Ovary (tissue), 10 donors: ENCODE measurements at places on chromosomes 3 and 15. TPM values are rescaled to one million over a fixed set of nuclear protein-coding genes. Genes with fewer than 3 reads are reported as not detected.

DNA sequence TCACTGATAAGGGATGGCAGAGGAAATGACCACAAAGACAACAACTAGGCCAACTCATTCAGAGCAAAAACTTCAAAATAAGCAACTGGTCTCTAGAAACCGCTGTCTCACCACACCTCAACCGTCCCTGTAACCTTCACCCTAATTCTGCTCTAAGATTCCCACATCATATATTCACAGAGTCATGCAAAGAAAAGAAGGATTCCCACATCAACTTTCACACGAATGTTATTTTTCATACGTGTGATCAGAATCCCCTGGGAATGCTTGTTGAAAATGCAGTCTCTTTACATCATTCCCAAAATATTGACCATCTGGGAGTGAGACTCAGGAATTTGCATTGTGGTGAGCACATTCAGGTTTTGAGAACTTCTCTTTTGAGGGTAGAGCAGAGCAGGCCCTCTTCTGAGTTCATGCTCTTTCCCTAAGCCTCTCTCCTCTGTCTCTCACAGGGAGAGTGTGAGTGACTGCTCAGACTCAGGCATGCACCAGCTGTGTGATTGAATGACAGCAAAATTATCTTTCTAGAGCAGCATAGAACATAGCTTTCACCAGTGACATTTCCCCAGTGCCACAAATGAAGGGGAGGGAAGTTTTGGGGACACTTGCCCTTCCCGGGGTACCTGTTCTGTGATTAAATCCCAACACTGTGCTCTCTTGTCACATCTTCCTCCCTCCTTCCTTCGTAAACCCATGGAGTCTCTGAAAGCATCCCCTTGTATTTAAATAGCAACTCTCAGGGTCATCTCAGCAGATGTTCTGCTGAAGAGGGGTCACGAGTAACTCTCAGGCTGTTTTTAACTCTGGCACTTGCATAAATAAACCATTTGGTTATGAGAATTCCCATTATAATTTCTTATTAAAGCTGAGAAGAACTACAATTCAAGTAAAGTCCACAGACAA lies 170.9 kb downstream of the PLCL2 start:
- DNase-seq = no peak

DNA sequence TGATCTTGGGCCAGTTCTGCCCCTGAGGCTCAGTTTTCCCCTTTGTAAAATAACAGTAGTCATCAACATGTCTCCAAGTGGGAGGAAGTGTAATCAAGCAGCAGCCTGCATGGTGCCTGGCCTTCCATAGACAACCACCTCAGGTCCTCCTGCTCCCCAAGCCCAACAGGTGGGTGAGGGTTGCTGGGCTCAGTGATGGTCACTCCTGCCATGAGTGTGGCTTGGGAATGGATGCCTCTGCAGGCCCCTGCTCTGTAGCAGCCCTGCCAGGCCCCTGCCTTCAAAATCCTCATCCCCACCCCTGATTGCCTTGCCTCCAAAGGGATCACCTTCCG lies 59.1 kb upstream of the SLC6A1 start:
- no peak for DNase-seq

DNA sequence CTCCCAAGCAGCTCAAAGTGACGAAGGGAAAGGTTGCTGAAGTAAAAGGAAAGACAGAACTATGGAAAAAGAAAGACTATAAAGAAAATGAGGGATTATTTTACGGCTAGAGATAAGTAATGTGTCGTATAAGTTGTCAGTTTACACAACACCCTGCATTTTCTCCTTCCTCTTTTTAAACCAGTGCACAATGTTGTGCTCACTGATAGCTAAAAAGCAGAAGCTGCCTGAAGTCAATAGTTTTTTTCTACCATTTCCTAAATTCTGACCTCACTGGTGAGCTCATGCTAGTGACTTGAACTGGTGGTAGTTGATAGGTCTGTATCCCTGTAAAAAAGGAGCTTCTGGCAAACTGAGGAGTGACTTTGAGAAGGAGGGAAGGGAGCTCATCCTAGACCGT lies 368.6 kb upstream of the GBE1 start:
- DNase-seq = no peak

DNA sequence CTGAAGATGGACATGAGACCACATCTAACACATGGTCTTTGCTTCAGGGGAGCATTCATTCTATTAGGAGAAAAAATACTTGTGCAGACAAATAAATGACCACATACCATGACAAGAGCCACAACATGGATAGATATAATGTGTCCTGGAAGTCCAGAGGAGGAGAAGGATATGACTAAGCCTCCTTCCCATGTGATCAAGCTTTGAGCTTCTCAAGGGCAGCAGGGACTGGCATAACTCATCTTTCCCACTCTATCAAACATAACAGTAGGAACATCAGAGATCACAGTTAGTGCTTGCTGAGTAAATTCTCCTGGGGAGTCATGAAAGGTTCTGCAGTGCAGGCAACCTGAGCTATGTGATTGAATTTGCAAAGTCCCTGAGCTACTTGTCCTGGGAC lies 86.0 kb upstream of the LPP start:
- no peak for DNase-seq

- DNase-seq = no peak
These were observed 53.8 kb downstream of the ATP8B4 start for GRCh38 chr15:50065279-50065678.

GRCh38 chr15:46293550-46293949 lies 658.7 kb downstream of the SQOR start:
- DNase-seq = no peak

- DNase-seq = no peak
These were observed 189.2 kb downstream of the USP13 start for GRCh38 chr3:179842061-179842460.

DNA sequence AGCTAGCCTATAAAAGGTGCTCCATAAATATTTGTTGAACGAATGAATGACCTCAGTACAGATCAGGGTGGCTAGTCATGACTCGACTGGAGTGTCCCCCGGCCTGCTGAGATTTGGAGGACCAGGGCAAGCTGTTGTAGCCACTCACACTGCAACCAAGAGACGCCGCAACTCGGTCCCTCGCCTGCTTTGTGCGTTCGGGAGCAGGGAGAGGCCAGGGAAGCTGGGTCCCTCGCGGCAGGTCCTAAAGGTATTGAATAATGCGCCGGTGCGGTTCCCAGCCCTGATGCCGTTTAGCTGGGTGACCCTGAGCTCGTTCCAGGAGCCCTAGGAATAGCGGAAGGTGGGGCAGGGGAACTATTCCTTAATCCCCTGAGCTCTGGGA lies 1.8 kb downstream of the IGDCC4 start:
- no peak for DNase-seq

- DNase-seq = no peak
These were observed 72.3 kb downstream of the CHSY1 start for GRCh38 chr15:101179341-101180153.

DNA sequence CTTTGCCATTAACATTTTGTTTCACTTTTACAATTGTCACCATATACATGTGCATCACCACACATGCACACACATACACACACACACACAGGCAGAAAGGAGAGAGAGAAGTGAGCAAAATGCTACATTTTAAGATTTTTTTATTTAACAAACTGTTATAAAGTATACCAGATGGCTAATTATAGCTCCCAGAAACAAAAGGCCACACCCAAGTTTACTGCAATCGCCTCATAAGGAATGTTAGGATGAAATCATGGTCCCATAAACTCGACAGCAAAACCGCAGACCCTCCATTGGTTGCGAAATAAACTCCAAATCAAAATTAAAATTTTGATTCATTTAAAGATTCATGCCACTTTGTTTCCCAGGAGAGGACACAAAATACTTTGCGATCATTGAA lies 16.1 kb upstream of the C15orf61 start:
- no peak for DNase-seq

Gene RASGRP1
- 0.72 TPM for total RNA-seq

Gene ABHD14A
- 27.4 TPM for total RNA-seq

Gene TMIE
- 0.96 TPM for total RNA-seq

Gene ATP13A5
- 0.36 TPM for total RNA-seq

Gene CD80
- 0.60 TPM for total RNA-seq

Gene RETNLB
- not detected for total RNA-seq

Gene SEMA7A
- 6.7 TPM for total RNA-seq
